ENCODE measurements at places on chromosomes 16 and 17.

GRCh38 chr17:27657620-27658019 lies 26.6 kb downstream of the LGALS9 start:
- ATAC-seq, result no peak

GRCh38 chr16:84143784-84144199 lies 1.2 kb downstream of the HSDL1 start:
- no peak for ATAC-seq

DNA sequence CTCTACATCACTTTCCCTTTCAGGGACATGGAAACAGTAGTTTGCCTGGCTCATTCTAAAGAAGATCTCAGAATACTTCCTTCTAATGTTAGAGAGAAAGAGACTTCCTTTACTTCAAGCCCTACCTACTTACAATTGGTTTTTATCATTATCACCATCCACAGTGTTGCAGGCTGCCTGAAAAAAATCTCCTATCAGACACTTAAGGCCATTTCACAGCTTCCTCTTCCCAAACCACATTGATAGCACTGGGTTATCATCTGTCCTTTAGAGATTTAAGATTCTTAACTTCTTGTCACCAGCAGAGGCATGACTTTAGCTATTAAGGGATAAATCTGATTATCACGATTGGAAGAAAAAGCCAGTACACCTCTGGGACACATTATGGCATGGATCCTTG lies 178.5 kb upstream of the TBX2 start:
- ATAC-seq, result no peak

DNA sequence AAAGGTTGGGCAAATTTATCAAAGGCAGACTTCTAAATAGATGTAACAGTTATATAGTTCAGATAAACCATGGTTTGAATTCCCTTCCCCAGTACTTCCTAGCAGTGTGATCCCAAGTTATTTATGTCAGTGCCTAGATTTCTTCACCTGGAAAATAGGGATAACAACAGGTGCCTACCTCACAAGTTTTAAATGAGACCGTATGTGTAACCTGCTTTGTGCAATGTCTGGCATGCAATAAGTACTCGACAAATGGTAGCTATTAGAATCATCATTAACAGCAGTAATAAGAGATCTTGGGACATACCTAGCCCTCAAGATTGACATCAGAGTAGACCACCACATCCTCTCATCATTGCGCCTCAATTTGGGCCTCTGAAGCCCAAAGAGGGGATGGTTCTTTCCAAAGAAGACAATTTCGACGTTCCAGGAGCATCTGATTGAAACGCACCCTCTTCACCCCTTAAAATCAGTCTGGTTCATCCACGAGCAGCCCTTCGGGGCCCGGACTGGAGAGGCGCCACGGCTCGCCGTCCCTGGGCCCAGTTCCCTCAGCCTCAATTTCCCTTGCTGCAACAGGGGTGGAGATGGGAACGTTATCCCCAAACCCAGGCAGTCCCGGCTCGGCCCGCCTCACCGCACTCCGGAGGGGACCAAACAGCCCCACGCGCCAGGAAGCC lies 541 bp downstream of the ACACA start:
- ATAC-seq, result no peak

GRCh38 chr16:48101069-48101674 lies 54.6 kb downstream of the ABCC12 start:
- ATAC-seq, result no peak

DNA sequence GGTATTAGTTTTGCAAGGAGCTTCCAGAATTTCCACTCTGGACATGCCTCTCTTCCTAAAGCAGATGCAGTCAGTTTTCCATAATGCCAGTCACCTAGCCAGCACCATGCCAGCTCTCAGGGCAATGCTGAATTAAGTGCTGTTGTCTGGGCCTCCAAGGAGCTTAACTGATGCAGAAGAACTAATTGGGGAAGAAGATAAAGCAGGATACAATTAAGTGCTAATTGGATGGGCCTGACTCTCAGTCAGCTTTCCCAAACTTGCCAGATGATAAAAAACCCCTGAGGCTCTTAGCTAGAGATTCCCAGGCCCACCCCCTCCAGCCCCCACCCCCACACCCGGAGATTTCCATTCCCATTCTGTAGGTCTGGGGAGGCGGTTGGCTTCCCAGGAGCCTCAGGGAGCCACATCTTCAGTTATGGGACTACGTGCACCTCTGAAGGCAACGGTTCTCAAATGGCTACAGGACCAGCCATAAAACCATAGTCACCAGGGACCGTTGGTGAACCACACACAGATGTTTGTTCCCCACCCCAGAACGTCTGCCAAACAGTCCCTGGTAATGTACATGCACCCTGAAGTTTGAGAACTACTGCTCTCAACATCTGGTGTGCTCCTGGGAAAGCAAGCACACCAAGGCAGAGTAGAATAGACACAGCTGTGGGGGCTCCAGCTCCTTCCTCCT lies 499.1 kb upstream of the CDH5 start:
- no peak for ATAC-seq

- peak; percentile 87 for ATAC-seq
Observed at GRCh38 chr17:48544349-48545021, 424 bp downstream of the HOXB2 start.

DNA sequence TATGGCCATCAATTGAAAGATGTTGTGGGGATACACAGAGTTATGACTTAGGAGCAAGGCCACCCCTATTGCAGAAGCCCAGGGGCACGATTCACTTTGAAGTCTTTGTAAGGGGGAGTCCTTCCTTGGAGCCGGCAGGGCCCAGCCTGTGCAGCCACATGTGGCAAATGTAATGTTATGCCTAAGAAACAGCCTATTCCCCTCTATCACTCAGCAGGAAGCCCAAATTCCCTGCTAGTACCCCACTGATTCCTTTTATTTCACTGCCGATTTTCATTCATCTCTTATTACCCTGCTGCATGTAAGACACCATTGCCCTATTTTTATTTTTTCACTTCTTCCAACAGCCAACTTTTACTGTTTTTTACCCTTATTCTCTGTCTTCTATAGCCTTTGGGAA lies 233.2 kb downstream of the PMP22 start:
- ATAC-seq, result no peak

DNA sequence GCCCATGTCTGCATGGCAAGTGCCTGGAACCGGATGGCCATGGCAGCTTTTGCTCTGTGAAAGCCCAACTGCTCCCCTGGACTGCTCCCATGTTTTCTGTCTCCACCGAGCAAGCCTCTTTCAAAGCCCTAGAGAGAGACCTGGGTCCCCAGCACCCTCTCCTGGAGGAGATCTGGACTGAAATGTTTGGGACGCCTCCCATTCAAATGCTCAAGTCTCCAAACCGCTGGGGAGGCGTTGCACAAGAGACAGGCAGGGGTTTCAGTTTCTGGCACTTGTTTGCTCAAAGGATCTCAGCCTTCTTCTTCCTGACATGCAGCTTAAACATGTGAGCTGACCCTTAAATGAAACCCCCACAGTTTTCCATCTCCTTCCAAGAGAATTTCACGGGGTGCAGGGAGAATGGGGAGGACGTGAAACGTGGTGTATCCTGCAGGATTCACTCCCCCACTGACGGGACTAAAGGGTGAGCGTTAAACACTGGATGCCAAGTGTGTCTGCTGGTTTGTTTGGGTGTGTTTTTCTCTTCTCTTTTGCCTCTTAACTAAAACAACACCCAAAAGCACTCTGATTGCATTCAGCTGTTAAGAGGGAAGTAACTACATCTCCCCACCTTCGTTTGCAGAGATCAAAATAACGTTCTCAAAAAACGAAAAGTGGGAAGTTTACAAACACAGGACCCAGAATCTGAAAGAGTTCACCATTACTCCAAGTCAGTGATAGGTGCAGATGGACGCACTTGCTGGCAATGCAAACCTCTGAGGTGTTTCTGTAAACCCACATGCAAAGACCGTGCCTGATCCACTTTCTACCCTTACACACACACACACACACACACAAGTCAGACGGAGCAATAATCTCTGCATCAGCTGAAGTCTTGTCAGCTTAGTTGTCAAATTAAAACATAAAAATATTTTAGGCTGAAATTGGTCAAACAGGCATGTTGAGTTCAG lies 256.9 kb downstream of the C16orf95 start:
- no peak for ATAC-seq

GRCh38 chr17:48385319-48385718 lies 44.7 kb downstream of the SKAP1 start:
- ATAC-seq, result no peak

DNA sequence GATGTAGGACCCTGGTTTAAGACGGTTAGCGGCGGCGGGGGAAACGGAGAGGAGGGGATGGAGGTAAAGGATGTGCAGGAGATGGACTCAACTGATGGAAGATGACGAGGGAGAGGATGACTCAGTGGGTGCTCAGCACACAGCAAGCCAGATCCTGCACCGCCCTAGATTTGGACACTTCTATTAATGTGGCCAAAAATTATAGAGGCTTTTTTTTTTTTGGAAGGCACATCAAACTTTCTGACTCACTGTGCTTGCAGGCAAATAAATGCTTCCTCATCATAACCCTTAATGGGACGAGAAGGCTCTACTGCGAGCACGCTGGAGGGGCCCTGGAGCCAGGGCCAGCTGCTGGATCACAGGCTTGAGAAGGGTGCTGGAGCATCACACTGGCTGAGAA lies 36.0 kb downstream of the RTN4RL1 start:
- ATAC-seq, result peak; percentile 93

- no peak for ATAC-seq
Observed at GRCh38 chr17:42457107-42457792, 1.4 kb upstream of the ATP6V0A1 start.

GRCh38 chr16:13997933-13998332 lies 73.2 kb upstream of the MRTFB start:
- no peak for ATAC-seq

GRCh38 chr17:50115756-50116155 lies 14.2 kb downstream of the SAMD14 start:
- ATAC-seq, result no peak

GRCh38 chr17:45221081-45222013 lies at the start of gene FMNL1:
FMNL1 (plus strand) TSS chr17:45221885; CDS start chr17:45222125, 240 bp downstream.
- ATAC-seq, result peak; percentile 29

GRCh38 chr17:42135151-42135550 lies 12.5 kb downstream of the HSPB9 start:
- ATAC-seq, result no peak

GRCh38 chr16:84465154-84465553 lies 39.3 kb downstream of the MEAK7 start:
- ATAC-seq, result no peak

GRCh38 chr16:49528866-49529288 lies 155.3 kb downstream of the C16orf78 start:
- ATAC-seq, result no peak

GRCh38 chr16:56266641-56267607 lies 75.6 kb downstream of the GNAO1 start:
- ATAC-seq, result no peak

- no peak for ATAC-seq
Observed at GRCh38 chr17:75589919-75590303, 2.3 kb downstream of the MYO15B start.

- ATAC-seq, result no peak
Observed at GRCh38 chr17:64111831-64112230, 18.1 kb downstream of the ERN1 start.

DNA sequence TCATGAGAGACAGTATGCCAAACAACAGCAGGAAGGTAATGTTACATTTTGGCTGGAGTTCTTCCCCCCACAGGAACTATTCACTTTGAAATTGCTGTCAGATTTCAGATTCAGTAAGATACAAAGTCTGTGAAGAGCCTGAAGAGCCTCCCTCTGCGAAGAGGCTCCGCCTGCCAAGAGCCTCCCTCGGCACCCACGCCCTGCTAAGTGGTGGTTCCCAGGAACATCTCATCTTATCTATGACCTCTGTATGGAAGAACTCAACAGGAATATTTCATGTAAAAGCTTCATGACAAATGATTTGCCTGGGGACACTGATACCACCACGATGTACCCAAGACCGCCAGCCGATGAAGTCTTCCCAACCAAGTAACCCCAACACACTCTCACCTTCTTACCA lies 3.2 kb downstream of the ZC3H7A start:
- ATAC-seq, result no peak

- no peak for ATAC-seq
Observed at GRCh38 chr17:3030096-3030495, 33.3 kb downstream of the OR1D5 start.

DNA sequence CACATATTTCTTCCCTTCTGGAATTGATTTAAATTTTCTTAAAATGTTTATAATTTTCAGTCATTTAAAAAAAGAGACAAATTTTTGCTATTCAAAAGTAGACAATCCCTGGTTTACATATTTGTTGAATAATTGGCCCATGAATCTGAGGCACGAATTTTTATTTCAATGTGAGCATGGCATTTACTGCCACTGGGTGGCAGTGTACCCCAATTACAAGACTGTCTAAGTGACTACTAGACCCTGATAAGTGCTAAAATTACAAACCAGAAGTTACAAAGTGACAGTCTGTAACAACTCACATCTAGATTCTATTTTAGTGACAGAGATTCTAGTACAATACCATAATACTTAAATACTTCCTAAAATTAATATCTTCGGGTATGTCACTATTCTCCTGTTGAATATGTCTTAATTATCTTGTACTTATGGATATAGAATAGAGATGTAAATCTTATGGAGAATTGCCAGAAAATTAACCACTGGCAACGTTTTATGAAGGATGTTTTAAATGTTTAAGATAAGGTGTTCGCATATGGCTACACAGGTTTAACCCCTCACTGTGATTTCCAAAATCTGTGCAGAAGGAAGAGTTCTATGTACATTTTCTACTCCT lies 235.8 kb downstream of the MAP2K4 start:
- no peak for ATAC-seq

- no peak for ATAC-seq
Observed at GRCh38 chr16:85201574-85201973, 89.3 kb upstream of the CIBAR2 start.

GRCh38 chr16:83870830-83871229 lies 28.1 kb upstream of the MLYCD start:
- ATAC-seq, result no peak

DNA sequence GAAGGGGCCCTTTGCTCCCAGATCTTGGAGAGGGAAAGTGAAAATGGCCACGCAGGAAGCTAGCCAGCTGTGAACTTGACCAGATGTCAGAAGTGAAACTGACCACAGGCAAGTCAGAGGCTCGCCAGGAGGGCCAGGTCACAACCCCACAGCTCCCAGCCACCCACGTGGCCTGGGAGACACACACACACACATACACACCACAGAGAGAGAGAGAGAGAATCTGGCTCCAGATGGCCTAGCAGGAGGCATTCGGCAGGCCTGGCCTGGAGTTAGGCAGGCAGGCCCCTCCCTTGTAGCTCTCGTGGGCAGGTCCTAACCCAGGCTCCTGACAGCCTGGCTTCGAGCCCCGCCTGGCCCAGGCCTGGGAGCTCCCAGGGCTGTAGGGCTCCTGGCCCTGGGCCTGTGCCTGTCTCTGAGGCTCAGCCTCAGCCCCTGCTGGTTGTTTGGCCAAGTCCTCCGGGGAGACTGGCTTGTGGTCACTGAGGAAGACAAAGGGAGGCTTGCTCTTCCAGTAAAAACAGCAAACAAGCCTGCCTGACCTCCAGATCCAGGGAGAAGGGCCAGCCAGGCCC lies 20.2 kb downstream of the NGFR start:
- ATAC-seq, result peak; percentile 99

GRCh38 chr16:58999762-59000161 lies 265.6 kb upstream of the GOT2 start:
- no peak for ATAC-seq

GRCh38 chr17:32285306-32285705 lies 19.7 kb downstream of the RHBDL3 start:
- no peak for ATAC-seq

GRCh38 chr17:80477647-80478478 lies 1.5 kb upstream of the NPTX1 start:
- ATAC-seq, result peak; percentile 19

GRCh38 chr16:2357331-2357730 lies 16.8 kb upstream of the ABCA3 start:
- no peak for ATAC-seq

- no peak for ATAC-seq
Observed at GRCh38 chr16:20803192-20803560, 3.1 kb downstream of the ERI2 start.
